ENCODE measurements at places on chromosomes 2 and 18. TPM values are rescaled to one million over a fixed set of nuclear protein-coding genes. Genes with fewer than 3 reads are reported as not detected.

The GTF2A1L gene
- total RNA-seq: not detected

The SERPINB13 gene
- total RNA-seq: not detected

The PAX3 gene
- 4.2 TPM for total RNA-seq

The DPP10 gene
- total RNA-seq: 53.0 TPM

The DTNB gene
- 10.4 TPM for total RNA-seq

The DSG2 gene
- 33.9 TPM for total RNA-seq

The C2orf76 gene
- total RNA-seq: 21.8 TPM

The NGEF gene
- 3.4 TPM for total RNA-seq

DNA sequence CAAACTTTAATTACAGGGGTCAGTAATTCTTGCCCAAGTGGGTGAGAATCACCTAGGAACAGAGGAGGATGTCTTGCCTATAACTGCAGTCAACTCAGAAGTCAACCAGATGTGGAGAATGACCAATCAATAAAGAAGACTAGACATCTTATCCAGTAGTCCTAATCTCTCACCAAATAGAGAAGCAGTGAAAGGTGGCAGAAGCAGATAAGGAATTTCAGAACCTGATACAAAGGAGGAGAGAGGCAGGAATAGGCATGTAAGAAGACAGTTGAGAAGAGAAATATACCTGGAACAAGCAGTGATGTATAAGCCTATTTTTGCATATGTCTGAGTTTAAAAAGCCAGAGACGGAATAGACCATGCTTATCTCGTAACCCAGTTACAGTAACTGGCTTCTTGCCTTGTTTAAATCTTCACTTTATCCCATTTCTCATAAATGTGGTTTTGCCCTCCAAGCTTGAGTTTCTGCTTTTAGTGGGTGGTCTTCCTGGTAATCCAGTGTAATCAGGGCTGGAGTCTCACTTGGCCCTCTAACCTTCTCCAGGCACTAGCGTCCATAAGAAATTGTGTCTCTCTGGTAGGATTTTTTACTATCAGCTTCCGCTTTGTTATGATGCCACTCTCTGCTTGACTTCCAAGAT, 401.0 kb downstream of the SUCLG1 start:
- DNase-seq: no peak

- no peak for DNase-seq
These were observed 95.0 kb downstream of the TNFRSF11A start for GRCh38 chr18:62420151-62420512.

DNA sequence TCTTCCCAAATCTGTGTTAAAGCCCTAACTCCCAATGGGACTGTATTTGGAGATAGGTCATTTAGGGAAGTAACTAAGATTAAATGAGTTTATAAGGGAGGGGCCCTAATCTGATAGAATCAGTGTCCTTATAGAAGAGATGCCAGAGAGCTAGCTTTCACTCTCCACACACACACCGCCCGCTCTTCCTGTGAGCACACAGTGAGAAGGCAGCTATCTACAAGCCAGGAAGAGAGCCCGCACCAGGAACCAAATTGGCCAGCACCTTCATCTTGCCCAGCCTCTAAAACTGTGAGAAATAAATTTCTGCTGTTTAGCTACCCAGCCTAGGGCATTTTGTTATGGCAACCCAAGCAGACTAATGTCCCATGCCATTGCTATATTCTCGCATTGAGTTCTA, 125.2 kb downstream of the RTN4 start:
- DNase-seq: no peak

GRCh38 chr2:172048508-172049503, 36.5 kb upstream of the DLX1 start:
- DNase-seq: no peak

DNA sequence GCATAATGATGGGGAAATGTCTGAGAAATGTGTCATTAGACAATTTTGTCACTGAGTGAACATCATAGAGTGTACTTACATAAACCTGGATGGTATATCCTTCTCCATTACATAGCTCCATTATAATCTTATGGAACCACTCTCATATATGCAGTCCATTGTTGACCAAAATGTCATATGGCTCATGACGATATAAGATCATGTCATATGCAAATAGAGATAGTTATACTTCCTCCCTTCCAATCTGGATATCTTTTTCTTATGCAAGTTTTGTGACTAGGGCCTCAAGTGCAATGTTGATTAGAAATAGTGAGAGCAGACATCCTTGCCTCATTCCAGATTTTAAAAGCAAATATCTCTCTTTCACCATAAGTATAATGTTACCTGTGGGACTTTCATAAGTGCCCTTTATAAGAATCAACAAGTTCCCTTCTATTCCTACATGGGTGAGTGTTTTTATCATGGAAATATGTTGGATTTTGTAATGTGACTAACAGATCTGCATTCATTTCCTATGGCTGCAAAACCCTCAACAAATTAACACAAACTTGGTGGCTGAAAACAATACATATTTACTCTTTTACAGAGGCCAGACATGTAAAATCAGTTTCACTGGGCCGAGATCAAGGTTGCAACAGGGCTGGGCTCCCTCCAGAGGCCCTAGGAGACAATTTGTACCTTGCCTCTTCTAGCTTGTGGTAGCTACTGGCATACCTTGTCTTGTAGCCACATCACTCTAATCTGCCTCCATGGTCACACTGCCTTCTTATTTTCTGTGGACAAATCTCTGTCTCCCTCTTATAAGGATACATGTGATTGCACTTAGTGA, 21.6 kb upstream of the SULT1C4 start:
- DNase-seq: no peak

- no peak for DNase-seq
These were observed 100.1 kb upstream of the MAP4K4 start for GRCh38 chr2:101597347-101597944.

- DNase-seq: no peak
These were observed 379.8 kb upstream of the FANCL start for GRCh38 chr2:58620896-58621295.

- no peak for DNase-seq
These were observed 101.1 kb downstream of the ZBTB7C start for GRCh38 chr18:48308027-48308635.

GRCh38 chr2:6909431-6910385, 7.5 kb upstream of the RNF144A start:
- DNase-seq: no peak

DNA sequence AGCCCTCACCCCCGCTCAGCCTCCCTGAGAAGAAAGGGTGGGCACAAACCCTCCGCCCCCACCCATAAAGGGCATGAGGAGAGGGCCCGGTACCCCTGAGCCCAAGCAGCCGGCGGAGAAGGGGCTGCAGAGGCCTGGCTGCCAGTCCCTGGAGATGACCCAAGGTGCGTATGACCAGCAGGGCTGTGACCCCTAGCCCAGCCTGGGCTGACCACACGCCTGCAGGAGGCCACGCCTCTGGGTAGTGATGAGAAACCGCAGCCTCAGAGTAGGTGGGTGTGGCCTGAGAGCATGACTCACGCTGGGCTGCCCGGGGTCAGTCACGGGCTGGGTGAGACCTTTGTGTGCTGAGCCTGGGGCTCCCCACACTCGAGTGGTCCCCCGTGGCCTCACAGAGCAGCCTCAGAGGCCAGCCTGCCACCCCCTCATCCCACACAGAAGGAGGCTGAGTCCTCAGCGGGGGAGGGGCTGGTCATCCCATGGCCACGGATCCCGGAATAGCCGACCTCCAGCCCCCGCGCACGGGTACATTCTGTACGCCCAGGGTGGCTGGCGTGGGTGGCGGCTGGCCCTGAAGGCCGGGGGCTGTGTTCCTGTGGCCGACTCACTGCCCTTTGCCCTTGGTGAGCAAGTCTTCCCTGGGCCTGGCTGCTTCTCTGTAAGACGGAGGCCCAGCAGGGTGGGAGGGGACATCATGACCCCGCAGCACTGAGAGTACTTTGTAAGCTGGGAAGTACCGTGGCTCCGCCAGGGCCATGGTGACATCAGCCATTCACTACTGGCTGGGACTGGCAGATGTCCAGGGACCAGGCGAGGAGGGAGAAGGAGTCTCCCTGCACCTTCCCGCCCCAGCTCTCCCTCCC, 110.8 kb upstream of the OTOS start:
- peak; percentile 86 for DNase-seq

DNA sequence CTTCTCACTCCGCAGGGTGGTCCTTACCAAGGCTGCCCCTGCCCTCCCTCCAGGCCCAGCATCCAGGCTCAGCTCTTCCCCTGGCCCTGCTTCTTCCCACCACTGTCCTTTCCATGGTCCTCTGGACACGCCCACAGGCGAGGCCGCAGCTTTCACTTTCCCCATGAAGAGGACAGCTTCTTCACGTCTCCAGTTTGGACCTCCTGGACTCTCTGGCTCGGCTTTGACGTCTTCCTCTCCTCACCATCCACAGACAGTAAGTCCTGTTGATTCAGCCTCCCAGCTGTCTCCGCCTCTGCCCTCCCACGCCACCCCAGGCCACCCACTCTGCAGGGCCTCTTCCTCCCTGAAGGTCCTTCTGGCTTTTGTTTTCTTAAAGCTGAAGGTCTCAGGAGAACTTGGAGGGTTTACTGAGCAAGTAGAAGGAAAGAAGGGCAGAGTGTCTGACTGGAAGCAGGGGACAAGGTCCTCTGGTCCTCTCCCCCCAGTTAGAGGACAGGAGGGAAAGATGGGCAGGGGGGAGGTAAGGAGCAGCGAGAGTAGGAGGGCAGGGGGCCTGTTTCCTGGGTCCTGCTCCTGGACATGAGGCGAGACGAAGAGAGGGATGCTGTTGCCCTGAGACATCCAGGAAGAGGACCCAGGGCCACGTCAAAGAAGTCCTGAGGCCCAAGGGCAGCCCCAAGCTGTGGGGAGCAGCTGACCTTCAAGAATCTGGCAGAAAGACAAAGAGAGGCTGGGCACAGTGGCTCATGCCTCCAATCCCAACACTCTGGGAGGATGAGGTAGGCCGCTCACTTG, 24.7 kb upstream of the NMUR1 start:
- DNase-seq: no peak

- no peak for DNase-seq
These were observed 48.0 kb upstream of the ATP6V1B1 start for GRCh38 chr2:70887550-70888246.

DNA sequence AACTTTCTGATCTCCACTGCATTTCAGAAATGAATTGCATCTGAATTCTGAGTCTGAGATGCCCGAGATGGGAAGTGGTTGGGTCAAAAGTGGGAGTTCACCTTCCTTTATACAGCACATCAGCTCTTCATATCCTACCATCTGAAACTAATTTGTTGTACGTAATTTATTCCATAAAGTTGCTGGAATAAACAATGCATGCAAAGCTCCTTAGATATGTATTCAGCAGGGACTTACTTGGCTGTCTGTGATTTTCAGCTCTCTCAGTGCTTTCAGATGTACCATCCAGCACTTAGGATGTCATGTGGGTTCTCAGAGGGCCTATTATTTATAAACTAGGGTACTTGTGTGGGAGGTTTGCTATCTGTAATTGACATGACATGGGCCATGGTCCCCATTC, 46.9 kb upstream of the EFEMP1 start:
- DNase-seq: no peak

DNA sequence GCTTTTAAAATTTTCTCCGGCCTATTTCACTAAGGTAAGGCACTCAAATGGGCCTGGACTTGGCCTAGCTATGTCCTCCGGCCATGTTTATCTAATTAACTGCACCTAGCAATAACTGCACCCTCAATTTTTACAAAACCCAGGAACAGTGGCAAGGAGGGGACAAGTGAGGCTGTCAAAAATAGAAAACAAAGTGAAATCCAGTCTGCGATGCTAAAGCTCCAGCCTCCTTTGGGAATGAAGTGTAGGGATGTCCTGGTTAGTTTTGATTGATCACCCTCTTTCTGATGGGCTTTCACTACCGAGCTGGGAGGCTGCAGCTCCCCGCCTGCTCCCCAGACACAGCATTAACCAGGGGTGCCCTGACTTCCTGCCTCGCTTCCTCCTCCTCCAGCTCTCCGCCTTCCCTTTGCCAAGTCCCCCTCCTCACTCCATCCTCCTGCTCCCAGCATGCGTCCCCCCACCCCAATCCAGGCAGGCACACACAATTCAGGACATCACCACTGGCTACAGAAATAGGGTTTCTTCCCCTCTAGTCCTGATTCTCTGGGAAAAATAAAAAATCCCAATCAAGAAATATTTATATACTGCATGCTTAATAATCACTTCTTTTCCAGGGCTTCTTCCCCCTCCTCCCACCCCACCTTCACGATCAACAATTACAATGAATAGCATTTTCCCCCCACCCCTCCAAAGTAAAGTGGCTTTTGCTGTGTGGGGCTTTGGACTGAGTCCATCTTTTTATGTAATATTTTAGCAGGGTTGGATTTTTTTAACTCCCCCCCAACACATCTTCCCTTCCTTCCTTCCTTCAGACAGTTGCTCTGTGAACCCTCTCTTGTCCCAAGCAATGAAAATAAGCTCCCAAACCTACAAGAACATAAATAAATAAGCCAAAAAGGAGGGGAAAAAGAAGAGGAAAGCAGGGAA, 3.3 kb upstream of the POU3F3 start:
- DNase-seq: no peak

DNA sequence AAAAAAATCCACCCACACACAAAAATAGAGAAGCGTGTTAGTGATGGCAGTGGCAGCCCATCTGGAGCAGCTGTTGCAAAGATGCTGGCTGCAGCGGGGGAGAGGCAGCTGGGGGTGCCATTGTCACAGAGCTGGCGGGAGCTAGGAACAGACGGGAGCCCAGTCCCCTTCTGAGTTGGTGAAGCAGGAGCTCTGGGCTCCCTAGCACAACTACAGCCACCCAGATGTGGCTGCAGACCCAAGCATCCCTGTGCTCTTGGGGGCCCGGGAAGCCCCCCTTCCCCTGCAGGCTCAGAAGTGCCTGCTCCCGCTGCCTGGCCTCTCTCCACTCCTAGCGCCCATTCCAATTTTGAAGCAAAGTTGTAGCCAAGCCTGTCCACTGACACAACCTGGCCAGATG, 366.6 kb upstream of the MC4R start:
- no peak for DNase-seq

DNA sequence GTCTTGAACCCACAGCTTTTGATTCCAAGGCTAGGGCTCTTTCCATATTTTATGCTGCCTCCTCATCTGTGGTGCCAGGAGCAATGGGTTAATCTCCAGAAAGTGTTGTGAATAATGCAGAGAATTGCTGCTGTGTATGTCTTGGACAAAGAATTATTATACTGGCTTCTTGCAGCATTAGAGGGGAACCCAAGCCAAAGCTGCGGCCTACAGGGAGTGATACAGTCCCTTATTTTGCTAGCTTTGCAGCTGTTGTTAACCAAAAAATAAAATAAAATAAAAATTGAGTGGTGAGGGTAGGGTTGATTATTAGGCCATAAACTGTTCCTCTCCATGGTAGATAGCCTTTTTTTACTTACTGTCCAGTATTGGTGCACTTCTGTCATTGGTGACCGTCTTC, 16.7 kb downstream of the WIPF1 start:
- DNase-seq: no peak

- no peak for DNase-seq
These were observed 1635.0 kb upstream of the ACVR2A start for GRCh38 chr2:146209842-146210275.

All from NCI-H460 (cell line).